ENCODE measurements at places on chromosomes 12 and 14.

GRCh38 chr12:5453466-5453865 is 21.6 kb downstream of the NTF3 start:
- DNase-seq, result no peak

- DNase-seq, result no peak
Observed at GRCh38 chr14:90464481-90464880, 67.7 kb downstream of the CALM1 start.

- no peak for DNase-seq
Observed at GRCh38 chr14:23580948-23581281, 2.3 kb upstream of the JPH4 start.

GRCh38 chr12:11834931-11835330 is 185.5 kb downstream of the ETV6 start:
- no peak for DNase-seq
